NCI-H1417 (cell line): ENCODE measurements at places on chromosomes 7 and 10.
A peak's percentile ranks its signal among the peaks of the same experiment; 100 is the strongest.

DNA sequence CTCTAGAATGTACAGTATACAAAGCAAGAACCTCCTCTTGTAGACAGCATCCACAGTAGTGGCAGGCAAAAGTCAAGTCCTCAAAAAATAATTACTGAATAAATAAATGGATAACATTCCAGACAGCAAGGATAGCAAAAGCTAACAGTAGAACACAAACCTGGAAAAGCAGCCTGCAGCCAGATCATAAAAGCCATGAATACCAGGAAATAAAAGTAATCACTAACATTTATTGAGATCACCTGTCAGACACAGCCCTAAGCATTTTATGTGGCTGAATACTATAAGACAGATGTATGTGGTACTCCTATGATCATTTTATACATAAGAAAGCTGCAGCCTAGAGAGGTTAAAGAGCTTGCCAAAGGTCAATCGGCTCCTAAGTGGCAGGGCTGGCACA, 34.0 kb downstream of the CUL2 start:
- DNase-seq, result no peak

DNA sequence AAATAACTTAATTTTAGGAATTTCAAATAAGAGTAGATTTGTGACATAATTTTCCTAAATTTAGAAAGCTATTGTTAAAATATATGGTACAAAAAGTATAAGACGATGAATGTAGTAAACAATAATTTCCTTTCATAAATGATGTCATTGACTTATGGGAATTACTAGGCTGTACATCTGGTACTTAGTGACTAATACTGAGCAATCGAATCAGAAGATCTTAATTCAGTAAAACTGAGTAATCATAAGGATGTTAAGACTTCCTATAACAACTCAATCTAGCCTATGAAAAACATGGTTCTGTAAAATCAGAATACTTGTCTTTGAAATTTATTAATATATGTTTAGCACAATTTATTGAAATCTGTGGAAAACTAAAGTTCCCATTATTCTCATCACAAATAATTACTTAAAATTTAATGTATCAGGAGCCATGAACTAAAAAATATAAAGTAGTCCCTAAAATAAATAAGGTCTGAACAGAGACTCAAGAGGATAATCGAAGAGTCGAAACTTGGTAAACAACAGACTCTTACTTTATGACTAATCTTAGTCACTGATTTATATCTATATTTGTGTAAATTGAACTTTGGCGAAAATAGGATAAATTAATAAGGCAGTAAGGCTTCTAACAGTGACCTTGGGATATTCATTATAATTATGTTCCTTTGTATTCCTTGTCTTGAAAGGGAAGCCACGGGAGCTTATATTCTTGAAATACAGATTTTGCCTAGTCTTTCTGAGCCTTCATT, 142.1 kb downstream of the HGF start:
- DNase-seq, result no peak

- no peak for DNase-seq
Measured at GRCh38 chr10:7084280-7085005, 326.4 kb downstream of the SFMBT2 start.

- DNase-seq, result peak; percentile 81
Measured at GRCh38 chr10:11611248-11612020, at the start of gene USP6NL. TSS of gene USP6NL (minus strand) at chr10:11611650. CDS start at chr10:11597634, 14,016 bp downstream.

DNA sequence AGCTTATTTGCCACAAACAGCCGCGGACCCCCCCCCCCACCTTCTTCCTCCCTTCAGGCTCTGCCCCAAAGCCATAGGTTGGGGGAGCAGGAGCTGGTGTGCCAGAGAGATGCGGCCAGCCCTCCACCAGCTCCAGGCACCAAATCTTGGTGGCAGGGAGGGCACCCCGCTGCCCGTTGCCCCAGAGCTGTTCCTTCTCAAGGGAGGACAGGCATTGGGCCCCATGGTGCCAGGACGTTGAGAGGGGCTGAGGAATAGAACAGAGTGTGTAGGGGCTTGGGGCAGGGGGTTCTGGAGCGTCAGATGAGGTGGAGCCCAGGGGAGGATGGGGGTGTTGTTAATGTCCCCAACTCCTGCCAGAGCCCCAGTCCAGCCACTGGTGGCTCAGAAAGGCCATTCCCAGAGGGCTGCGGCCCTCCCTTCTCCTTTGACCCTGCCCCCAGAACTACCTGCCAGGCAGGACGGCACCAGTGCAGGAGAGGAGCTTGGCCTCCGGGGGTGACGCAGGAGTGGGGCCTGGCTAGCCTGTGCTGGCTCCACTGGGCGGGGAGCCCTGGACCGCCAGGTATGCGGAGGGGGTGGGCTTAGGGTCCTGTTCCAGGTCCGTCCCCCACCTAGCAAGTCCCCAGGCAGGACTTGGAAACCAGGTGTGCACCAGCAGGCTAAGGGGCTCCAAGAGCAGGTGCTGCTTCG, 10.0 kb upstream of the SEC24C start:
- no peak for DNase-seq

- DNase-seq, result peak; percentile 51
Measured at GRCh38 chr7:136064081-136064480, 86.9 kb upstream of the MTPN start.

- DNase-seq, result no peak
Measured at GRCh38 chr10:683448-684071, 5.9 kb downstream of the DIP2C start.

DNA sequence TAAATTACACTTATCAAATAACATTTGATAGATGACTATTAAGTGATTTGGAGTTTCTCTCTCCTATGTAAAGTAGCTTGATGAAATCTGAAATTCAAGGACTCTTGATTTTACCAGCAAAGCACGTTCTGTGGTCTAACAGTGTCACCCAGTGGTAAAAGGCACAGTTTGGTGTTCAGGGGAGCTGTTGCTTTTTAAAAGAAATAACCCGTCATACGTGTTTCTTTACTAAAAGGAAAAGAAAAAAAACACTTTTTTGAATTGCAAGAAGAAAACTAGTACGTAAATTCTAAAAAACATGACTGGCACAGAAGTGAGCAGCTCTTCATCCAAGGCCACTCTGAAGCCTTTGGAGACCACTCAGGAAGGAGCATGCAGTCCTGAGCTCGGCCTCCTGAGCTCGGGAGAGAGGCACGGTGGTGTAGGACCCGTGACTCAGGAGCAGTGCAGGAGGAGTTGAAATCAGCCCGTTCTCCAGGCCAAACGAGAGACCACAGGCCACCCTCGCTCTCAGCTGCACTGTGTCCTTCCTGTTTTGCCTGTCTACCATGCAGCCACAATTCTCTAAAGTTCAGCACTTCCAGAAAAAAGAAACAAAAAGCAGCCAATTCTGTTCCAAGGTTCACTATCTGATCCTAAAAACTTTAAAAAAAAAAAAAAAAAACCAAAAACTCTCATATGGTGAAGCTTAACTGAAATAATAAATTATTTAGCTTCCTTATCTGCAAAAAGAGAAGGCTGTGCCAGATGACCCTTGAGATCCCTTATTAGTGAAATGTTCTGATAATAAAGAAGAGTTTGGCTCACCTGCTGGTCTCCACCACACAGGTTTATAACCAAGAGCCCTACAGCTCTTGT, 212.6 kb upstream of the FRMD4A start:
- DNase-seq, result no peak

DNA sequence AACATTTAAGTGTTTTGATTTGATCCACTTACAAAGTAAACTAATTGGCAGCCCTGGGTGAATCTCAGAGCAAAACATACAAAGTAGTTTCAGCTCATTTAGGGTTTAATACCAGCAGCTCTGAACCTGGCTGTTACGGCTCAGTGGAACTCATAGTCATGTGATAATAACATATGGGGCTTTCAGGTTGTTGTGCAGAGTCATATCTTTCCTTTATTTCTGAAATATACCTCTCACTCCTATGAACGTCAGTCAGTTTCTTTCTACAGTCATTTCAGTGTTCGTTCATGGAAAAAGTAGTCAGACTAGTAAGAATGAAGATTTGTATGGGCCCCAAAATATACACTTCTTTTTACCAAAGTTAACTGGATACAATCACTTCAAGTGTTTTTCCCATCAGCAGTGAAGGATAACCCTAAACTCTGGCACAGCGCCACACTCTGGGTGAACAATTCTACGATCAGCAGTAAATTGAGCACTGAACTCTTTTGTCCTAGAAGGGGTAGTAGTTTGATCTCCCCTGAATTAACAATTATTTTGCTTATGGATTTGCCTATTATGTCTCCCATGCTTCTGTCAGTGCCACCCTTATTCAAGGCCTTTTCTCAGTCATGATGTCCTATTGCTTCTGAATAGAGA, 218.6 kb downstream of the THSD7A start:
- DNase-seq, result no peak

- DNase-seq, result no peak
Measured at GRCh38 chr10:99852481-99853213, 70.2 kb downstream of the ABCC2 start.

- no peak for DNase-seq
Measured at GRCh38 chr10:108913300-108913699, 1010.0 kb downstream of the XPNPEP1 start.

GRCh38 chr10:23826421-23826820, 382.5 kb upstream of the KIAA1217 start:
- DNase-seq, result no peak

- DNase-seq, result no peak
Measured at GRCh38 chr10:88097092-88097516, 233.7 kb downstream of the PTEN start.

DNA sequence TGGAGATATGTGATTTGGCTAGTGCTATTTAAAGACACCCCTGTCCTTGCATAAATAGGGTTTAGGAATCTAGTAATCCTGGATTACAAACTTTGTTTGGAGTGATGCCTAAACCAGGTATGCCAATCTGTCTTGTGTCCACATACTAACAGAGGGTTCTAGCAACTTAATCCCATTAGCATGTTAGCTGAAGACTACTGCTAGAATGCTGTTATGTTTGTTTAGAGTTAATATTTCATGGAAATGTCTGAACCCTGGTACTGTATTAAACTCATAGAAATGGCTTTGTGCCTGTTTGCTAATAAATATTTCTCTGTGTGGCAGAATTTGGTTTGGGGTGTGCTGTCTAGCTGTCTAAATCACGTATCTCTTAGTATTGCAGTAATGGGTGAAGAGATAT, 150.8 kb downstream of the PFKFB3 start:
- DNase-seq, result no peak

GRCh38 chr10:119806334-119807130, 66.1 kb downstream of the MCMBP start:
- no peak for DNase-seq

- no peak for DNase-seq
Measured at GRCh38 chr10:8057636-8058273, 3.3 kb downstream of the GATA3 start.

DNA sequence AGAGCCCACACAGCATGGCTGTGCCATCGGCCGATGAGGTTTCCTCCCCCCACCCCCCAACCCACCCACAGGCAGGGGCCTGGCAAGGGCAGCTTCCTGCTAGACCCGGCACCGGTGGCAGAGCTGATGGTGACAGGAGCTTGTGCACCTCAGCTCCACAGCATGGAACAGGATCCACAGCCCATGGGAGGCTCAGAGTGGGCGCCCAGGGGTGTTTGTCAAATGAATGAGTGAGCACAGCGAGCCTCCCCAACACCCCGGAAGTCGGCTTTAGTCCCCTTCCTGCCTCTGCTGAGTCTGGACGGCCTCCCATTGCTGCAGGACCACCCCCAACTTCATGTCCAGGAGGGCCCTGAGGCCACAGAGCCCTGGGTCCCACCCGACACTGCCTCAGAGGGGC, 68.9 kb downstream of the PDGFA start:
- DNase-seq, result no peak

- DNase-seq, result no peak
Measured at GRCh38 chr10:82535457-82535856, 660.5 kb downstream of the NRG3 start.

- DNase-seq, result no peak
Measured at GRCh38 chr7:27434756-27435400, 192.3 kb downstream of the EVX1 start.

- DNase-seq, result no peak
Measured at GRCh38 chr10:112519133-112519761, 72.2 kb downstream of the VTI1A start.

DNA sequence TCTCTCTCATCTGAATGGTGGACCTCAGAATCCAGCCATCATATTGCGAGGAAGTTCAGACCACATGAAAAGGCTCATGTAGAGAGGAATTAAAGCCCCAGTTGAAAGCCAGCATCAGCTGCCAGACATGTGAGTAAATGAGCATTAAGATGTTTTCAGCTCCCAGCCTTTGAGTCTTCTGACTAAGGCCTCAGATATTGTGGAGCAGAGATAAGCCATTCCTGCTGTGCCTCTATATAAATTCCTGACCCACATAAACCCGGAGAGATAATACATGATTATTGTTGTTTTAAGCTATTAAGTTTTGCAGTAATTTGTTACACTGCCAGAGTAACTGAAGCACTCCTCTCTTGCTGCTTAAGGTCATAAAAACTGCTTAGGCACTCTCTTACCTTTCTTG, 14.6 kb downstream of the FAM149B1 start:
- no peak for DNase-seq

DNA sequence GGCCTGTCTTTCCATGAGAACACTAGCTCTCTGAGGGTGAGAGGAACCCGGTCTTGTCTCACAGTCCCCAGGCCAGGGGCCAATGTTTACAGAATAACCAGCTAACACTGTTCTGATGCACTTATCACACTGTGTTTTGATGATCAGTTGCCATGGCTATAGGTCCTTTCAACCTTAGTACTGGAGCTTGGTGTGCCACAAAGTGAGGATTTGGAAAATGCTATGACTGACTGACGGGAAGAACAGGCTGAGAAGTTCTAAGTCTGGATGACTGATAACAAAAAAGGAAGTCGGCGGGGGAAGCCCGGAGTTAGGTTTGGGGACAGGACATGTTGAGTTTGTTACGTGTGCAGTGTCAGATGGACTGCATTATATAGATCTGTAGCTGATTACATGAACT, 141.8 kb downstream of the CTTNBP2 start:
- DNase-seq, result peak; percentile 23

GRCh38 chr7:129493555-129493954, 8.8 kb upstream of the SMKR1 start:
- DNase-seq, result no peak

DNA sequence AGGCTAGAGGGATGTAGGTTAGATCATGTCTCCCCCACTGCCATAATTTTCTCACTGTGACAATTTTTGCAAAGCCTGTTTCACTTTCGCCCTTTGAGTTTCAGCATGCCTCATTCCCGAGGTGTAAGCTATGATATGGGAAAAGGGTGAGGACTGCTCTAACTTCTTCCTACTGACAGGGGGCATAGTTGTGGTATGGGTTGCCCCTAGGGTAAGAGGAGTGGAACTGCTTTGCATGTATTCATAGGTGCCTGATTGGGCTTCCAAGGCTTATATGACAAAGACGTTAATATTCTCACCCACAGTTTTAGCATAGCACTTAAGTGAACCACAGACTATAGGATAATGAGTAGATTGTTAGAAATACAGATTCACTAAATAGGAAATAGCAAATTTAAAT, 148.7 kb downstream of the BBS9 start:
- no peak for DNase-seq

DNA sequence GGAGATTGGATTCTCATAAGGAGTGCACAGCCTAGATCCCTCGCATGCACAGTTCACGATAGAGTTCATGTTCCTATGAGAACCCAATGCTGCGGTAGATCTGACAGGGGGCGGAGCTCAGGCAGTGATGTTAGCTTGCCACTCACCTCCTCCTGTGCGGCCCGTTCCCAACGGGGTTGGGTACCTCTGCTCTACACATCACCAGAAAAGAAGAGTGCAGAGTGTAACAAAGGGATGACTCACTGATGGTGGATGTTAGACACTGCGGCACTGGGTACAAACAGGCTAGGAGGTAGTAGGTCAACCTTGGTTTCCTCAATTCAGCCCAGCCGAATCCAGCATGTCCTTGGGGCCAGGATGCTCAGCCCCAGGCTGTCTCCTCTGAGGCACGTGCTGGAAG, 66.8 kb upstream of the CHST15 start:
- DNase-seq, result no peak

- DNase-seq, result no peak
Measured at GRCh38 chr10:70132098-70133029, at the start of gene AIFM2. TSS of gene AIFM2 (minus strand) at chr10:70132825. CDS start at chr10:70124084, 8,741 bp downstream.
